ENCODE measurements at places on chromosomes 5 and 9. TPM values are rescaled to one million over a fixed set of nuclear protein-coding genes. Genes with fewer than 3 reads are reported as not detected.

TMEM215 gene
- 0.27 TPM for total RNA-seq

GFI1B gene
- not detected for total RNA-seq

GRCh38 chr9:121858788-121859187 lies 207.4 kb downstream of the DAB2IP start:
- DNase-seq = no peak

CTNND2 gene
- total RNA-seq = 134 TPM

DNA sequence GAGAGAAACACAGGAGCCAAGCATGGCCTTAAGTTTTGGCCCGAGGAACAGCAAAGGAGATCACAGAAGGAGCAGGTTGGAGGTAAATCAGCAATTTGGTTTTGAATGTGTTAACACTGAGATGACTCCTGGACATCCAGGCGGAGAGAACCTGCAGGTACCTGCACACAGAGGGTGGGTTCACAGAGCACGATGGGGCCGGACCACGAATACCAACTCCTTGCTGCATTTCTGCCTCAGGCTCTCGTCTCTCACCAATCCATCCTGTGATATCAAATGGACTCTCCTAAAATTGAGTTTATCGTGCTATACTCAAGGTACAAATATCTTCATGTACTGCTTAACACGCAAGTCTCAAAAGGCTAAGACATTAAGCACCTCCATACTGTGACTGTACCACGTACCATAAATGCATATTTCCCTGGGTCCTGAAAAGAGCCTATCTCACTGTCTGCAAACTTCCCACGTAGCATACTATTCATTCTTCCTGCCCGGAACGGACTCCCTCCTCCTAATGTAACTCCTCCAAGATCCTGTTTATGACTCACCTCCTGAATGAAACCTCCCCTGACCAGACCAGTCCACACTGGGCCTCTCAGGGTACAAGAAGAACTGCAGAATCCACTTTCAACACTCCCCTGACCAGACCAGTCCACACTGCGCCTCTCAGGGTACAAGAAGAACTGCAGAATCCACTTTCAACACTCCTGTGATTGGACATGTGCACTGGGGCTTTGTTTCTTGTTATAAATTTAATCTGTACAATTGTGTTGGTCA lies 380.8 kb upstream of the RFX3 start:
- DNase-seq = no peak

DNA sequence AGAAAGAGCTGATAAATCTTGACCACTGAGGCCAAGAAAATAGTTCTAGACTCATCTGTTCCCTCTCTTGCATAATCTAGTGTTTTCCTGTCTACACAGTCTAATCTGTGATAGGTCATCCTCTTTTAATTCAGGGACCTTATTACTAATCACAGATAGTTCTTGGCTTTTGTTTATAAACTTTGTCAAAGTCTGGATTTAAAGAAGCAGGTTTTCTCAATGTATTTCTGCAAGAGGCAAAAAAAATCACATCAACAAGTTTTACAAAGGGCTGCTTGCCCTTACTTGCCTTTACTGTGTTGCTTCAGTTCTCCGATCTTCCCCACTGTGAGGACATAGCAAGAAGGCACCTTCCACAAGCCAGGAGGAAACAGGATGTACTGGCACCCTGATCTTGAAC lies 43.9 kb upstream of the MTAP start:
- DNase-seq = no peak

DNA sequence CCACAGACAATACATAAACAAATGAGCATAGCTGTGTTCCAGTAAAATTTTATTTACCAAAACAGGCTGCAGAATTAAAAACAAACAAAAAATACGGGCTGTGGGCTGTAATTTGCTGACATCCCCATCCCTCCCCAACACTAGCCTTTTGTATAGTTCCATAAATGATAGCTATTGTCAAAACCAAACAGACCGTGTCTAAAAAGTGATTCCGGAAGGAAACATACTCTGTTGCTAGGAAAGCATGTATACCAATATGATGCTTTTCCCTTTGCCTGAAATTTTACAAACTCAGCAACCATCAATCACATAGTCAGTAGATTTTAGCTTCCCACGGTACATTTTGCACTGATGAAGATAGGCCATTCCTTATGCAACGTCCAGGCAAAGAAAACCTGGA lies 80.0 kb downstream of the TMEM215 start:
- no peak for DNase-seq

GRCh38 chr9:71144495-71144894 lies 23.1 kb upstream of the TRPM3 start:
- no peak for DNase-seq

- DNase-seq = no peak
Observed at GRCh38 chr5:89289604-89290003, 406.6 kb upstream of the MEF2C start.

GRCh38 chr5:61461417-61461816 lies 129.4 kb downstream of the ZSWIM6 start:
- no peak for DNase-seq

DNA sequence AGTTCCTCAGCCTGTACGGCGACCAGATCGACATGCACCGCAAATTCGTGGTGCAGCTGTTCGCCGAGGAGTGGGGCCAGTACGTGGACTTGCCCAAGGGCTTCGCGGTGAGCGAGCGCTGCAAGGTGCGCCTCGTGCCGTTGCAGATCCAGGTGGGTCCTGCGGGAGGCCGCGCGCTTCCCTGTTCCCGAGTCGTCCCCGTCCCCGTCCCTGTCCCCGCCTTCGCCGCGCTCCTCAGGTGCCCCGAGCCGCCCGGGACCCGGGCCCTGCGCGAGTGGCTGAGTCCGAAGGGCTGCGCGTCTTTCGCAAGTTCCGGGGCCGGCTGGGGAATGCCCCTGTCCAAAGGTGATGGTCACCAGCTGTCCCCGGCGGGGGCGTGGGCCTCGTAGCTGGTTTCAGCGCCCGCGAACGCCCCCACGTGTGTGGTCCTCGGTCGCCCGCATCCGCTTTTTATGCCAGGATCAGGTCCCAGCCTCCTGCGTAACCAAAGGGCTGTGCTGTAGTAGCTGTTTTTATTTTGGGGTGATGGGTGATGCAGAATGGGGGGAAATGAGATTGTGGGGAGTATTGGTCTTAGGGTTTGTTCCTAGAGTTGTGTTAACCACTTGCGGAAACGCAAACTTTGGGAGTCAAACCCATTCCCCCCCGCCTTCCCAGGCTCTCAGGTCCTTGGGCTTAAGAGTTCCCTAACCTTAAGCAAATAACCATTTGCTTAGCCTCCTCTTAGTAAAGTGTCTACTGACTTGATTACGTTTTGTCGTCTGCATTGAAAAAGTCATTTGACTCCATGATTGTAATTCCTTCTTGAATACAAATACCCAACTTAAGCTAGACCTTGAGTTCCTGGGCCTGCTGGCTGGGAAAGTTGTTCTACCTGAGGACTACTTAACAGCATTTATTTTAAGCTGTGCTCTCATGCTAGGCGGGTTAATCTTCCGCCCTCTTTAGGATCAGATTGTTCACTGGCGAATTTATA lies 663 bp downstream of the ISOC1 start:
- DNase-seq = peak; percentile 59

LCN9 gene
- not detected for total RNA-seq

DNA sequence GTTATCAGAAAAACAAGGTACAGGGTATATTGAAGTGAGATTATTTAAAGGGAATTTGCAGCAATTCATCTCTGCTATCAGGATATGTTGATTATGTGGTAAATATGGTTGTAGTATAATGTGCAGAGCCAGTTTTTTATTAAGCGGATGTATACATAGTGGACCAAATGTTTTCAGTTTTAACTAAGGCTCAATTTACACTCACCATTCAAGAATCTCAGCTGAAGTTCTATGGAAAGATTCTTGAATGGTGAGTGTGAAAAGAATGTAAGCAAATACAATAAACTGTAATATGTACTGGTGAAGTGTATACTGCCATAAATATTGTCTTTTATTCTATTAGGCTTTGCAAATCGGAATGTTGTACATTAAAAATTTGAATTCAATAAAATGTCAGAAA lies 895.9 kb upstream of the CDH10 start:
- DNase-seq = no peak

DNA sequence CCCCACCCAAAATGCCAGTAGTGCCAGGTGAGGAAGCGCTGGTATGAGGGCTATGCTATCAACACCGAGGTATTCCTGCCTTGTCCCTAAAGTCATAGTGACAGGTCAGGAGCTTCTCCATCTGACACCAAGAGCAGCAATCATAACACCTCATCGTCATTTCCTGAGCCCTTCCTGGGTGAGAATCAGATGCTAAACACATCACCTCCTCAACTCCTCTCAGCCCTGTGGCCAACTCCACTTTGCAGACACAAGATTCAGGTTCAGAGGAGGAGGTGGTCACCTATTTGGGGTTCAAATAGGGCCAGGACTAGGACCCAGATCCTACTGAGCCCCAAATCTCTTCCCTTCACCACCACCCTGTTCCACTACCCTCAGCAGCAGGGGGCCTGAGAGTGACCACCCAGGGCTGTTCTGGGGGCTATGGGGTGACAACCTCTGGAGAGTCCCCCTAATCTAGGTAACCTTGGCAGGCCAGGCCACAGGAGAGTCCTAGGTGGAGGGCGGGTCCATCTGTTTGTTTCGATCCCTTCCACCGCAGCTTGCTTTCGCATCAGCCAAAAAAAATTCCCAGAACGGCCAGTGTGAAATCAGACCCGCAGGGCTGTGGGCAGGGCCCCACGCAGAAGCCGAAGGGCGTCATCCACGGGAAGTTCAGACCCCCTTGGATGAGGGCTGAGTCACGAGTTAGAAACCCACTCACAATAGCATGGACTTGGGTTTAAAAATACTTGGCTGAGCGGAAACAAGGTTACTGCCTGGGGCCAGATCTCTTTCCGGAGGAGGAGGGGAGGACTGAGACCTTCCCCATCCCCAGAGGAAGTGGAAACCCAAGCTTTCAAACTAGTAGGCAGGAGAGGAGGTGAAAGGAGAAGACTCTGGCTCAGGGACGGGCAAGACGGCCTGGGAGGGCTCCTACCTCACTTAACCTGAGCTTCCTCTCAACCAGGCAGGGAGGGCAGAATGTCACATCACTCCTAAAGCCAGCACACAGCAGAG lies 8.7 kb downstream of the STK10 start:
- no peak for DNase-seq

PDE8B gene
- 1.1 TPM for total RNA-seq

DNA sequence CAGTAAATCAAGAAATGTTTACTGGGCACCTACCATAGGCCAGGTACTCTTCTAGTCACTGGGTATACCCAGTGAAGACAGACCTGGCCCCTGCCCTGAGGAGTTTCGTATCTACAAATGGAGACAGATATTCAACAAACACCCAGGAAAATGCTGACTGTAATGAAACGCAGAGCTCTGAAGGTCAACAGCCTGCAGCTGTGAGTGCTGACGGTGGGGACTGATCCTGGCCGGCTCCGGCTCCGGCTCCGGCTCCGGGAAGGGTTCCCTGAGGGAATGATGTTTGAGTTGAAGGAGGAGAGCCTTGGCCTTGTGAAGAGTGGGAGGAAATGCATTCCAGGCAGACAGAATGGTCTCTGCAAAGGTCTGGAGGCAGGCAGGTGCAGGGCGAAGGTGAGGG lies 23.1 kb downstream of the FGFR4 start:
- no peak for DNase-seq

LOX gene
- total RNA-seq = 0.27 TPM

DNA sequence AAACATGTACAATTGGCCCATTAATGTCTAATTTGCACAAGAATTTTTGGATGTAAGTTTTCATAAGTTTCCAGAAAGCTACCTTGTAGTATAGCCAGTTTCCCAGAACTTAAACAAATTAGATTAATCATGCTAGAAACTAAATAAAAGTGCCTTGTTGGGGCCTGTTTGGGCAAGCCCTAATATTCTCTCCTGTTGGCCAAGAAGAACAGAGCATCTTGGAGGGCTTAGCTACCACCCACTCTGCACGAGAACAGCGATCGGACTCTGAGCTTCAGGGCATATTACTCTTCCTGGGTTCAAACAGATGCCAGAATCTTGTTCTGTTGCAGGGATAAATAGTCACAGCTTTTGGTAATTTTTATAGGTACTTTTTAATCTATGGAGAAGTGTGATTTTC lies 88.2 kb downstream of the GAS1 start:
- no peak for DNase-seq

ZBTB43 gene
- total RNA-seq = 16.8 TPM

GRCh38 chr5:78236046-78236445 lies 58.5 kb downstream of the AP3B1 start:
- no peak for DNase-seq

CARTPT gene
- total RNA-seq = not detected

ECM2 gene
- total RNA-seq = 0.20 TPM

DNA sequence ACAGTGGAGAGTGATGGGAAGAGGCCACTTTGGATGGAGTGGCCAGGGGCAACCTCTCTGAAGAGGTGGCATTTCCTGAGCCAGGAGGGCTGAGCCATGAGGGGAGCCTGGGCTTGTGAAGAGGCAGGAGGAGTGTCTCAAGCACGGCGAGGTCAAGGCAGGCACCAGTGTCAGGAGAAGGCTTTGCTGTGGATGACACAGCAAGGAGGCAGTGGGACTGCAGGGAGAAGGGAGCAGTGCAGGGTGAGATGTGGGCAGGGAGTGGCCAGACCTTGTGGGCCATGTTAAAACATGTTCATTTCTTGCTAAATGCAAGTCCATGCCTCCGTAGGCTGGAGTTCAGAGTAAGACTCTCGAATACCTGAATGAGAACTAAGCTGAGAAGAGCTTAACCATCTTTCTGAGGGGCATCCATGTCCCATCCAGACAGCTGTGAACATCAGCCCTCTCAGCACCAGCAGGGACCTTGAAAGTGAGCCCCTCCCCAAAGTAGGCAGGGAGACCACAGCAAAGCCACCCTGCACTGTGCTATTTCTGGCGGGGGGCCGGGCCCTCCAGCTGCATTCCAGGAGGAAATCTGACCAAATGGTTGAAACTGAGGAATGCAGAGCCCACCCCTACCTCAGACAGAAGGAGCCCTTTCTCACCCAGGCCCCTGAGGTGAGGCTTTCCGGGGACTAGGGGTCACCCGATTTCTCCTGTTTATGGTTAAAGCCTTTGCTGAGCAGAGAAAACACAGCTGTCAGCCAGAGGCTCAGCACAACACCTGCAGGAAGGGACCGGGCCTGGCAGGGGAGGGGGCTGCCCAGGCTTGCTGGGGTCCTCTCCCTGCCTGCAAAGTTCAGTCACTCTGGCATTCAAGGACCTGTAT lies 16.1 kb upstream of the ARSI start:
- no peak for DNase-seq

DNA sequence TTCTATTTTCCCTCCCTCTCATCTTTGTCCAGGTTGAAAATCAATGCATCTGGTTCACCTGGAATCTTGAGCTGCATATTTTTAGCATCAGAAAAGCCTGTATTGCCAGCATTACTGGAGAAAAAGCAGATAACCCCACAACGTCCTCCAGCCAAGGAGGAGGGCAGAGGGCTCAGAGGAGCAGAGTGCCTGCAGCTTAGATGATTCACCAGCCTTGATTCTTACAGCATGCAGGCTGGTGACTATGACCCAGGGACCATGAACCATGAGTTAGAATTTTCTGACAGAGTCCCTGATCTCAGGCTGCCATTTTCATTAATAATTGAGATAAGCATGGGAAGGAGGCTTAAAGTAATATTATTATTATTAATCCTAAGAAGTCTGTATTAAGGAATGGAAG lies 278.2 kb downstream of the BRINP1 start:
- no peak for DNase-seq

CNTNAP3 gene
- total RNA-seq = 12.6 TPM

DNA sequence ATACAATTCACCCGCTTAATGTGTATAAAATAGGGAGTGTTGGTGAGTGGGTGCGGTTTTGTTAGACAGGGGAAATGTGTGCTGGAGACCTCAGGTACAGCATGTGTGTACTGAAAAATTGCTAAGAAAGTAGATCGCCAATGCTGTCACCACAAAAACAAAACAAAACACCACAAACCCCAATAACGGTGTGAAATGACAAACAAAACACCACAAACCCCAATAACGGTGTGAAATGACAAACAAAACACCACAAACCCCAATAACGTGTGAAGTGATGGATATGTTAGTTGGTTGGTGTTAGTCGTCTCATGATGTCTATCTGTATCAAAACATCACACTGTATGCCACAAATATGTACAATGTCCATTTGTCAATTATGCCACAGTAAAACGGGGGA lies 14.2 kb upstream of the GFPT2 start:
- DNase-seq = no peak
